ENCODE measurements at places on chromosomes 16 and 17. TPM values are rescaled to one million over a fixed set of nuclear protein-coding genes. Genes with fewer than 3 reads are reported as not detected.

DNA sequence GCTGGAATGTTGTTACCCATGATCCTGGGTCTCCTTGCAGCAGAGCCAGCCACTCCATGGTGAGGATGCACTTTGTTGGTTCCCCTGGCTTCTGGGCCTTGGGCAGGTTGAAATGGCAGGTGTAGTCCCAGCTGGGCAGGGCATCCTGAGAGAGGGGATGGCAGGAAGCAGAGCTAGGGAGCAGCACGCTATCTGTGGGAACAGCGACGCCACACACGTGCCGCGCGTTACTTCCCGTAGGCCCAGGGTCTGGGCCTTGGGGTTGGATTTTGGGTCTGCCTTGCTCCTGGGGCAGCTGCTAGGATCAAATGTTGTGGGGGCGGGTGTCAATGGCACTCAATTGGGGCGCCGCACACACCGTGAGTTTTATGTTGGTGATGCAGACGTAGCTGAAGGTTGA, 368.0 kb downstream of the CPPED1 start:
- H3K4me1 ChIP-seq, result no peaks in the 10 kb centered on the region
- no peak overlapping the region for H3K27ac ChIP-seq
- peaks cover 2% of the 10 kb centered on the region for H3K36me3 ChIP-seq
- H3K4me3 ChIP-seq, result no peak overlapping the region

NT5M gene
- total RNA-seq, result 5.8 TPM

KRT24 gene
- not detected for total RNA-seq

DNA sequence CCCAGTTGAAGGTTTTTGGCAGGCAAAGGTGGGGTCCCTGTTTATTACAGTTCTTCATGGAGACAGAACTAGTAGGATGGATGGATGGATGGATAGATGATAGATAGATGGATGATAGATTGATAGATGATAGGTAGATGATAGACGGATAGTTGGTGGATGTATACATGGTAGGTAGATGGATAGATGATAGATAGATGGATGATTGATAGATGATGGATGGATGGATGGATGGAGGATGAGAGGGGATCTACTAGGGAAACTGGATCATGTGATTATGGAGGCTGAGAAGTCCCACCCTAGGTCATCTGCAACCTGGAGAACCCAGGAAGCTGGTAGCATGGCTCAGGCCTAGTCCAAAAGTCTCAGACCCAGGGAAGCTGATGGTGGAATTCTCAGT, 88.6 kb downstream of the ABCC1 start:
- H3K4me1 ChIP-seq, result peaks cover 30% of the 10 kb centered on the region
- no peak for DNase-seq
- H3K27me3 ChIP-seq, result no peaks in the 10 kb centered on the region
- peaks cover 43% of the 10 kb centered on the region for H3K36me3 ChIP-seq
- no peak overlapping the region for H3K4me3 ChIP-seq

RNU2-1 gene
- 6,685 TPM for total RNA-seq

SNF8 gene
- 163 TPM for total RNA-seq

SRCIN1 gene
- 0.22 TPM for total RNA-seq

GRCh38 chr17:73340093-73340596, 28.3 kb upstream of the CDC42EP4 start:
- H3K27me3 ChIP-seq, result peaks cover 6% of the 10 kb centered on the region
- H3K27ac ChIP-seq, result no peak overlapping the region
- H3K4me3 ChIP-seq, result no peak overlapping the region
- no peaks in the 10 kb centered on the region for H3K36me3 ChIP-seq

Data from activated T-helper 1 cell treated with anti-CD3 and anti-CD28 coated beads, Interleukin-12 subunit alpha, Interleukin-12 subunit beta, Interleukin-2, Interleukin-4 antibody, amounts not matched to agents 30 ng/mL and 10 ng/mL and 1 ng/mL, durations not matched to agents 14 hours and 24 hours and 36 hours (primary cell).